Motor neuron (in vitro differentiated cells): ENCODE measurements at places on chromosomes 6 and 20. TPM values are rescaled to one million over a fixed set of nuclear protein-coding genes. Genes with fewer than 3 reads are reported as not detected.

OR2J1 gene
- total RNA-seq, result not detected in 2 replicates

BACH2 gene
- total RNA-seq, result 32.8 and 34.3 TPM in 2 replicates

TMEM200A gene
- total RNA-seq, result 1.2 and 6.2 TPM in 2 replicates

GABRR1 gene
- not detected in 2 replicates for total RNA-seq

RHAG gene
- not detected in 2 replicates for total RNA-seq

CD24 gene
- total RNA-seq, result 929 and 936 TPM in 2 replicates

STMND1 gene
- total RNA-seq, result 0.46 TPM in 1 of 2 replicates, not detected in the other

TREML2 gene
- total RNA-seq, result 0.14 TPM in 1 of 2 replicates, not detected in the other

FERMT1 gene
- 0.21 and 0.23 TPM in 2 replicates for total RNA-seq

ZC2HC1B gene
- 0.34 and 0.71 TPM in 2 replicates for total RNA-seq
